Activated T-cell treated with anti-CD3 and anti-CD28 coated beads for 4 hours (primary cell): ENCODE measurements at places on chromosomes 1 and 21.

GRCh38 chr1:179586107-179586823, 5.4 kb upstream of the TDRD5 start:
- no peak for DNase-seq

GRCh38 chr21:44360159-44360558, 6.7 kb downstream of the TRPM2 start:
- no peak for DNase-seq

- no peak for DNase-seq
Observed at GRCh38 chr1:89754518-89754917, 66.3 kb upstream of the LRRC8D start.

GRCh38 chr21:33058527-33058926, 11.4 kb upstream of the OLIG1 start:
- no peak for DNase-seq

DNA sequence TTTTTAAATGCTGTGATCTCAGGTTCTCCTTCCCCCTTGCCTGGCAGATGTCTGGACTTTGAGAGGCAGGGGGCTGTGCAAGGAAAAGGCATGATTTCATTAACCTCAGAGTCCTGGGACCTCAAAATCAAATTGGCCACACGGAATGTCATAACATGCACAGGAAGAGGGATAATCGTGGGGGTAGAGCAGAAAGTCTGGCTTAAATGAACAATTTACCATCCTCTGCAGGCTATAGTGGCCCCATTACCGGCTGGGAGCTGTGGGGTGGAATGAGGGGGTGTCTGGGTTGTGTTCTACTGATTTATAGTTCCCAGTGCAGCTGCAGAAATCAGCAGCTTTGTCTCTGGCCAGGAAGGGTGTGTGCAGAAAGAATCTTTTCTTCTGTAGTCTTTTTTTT, 10.8 kb downstream of the OPRD1 start:
- no peak for DNase-seq

DNA sequence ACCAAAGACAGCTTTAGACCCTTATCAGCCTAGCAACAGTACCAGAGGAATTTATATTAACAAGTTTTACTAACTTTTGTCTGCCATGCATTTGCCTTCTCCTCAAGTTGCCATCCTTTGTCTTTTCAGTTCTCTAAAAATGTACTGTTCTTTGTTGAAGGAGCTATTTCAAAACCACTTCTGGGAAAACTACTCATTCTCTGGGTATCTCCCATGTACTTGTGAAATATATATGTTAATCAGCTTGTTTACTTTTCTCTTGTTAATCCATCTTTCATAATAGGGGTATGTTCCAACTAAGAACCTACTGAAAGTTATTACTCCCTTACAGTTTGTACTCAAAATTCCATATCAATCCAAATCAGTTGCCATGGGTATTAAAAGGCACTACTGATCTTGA, 16.3 kb downstream of the DPYD start:
- DNase-seq = no peak

GRCh38 chr1:153921803-153922075, 1.0 kb downstream of the GATAD2B start:
- DNase-seq = peak; percentile 8

DNA sequence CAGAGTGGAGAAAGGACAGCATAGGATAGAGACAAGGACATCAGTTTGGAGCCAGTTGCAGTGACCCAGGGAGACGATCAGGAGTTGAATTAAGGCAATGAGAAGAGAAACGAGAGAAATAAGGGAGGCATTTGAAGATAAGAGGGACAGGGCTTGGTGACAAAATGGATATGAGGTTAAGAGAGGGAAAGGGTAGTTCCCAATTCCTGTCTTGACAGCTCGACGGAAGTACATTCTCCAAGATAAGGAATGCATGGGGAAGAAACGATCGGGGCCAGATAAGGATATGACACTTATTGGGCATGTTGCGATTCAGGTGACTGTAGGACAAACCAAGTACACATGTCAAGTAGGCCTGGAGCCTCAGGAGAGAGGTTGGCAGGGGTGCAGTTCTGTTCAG, 18.7 kb upstream of the KCNN3 start:
- no peak for DNase-seq

- no peak for DNase-seq
Observed at GRCh38 chr1:213621077-213621476, 366.7 kb upstream of the PROX1 start.

DNA sequence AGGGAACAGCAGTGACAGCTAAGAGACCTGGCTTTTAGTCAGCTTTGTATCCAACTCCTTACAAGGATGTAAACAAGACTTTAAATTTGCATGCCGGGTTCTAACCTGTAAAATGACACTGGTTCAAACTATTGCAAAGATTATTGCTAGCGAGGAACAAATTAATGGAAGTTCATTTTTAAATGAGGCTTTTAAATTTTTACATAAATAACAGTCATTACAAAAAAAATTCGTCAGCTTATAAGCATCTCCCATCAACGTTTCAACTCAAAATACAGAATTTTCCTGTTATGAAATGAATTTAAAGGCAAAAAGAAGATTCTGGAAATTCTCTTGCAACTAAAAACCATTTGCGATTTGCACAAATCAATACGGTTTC, 668 bp downstream of the KIF14 start:
- no peak for DNase-seq

- no peak for DNase-seq
Observed at GRCh38 chr1:41538741-41539417, 54.4 kb upstream of the EDN2 start.

DNA sequence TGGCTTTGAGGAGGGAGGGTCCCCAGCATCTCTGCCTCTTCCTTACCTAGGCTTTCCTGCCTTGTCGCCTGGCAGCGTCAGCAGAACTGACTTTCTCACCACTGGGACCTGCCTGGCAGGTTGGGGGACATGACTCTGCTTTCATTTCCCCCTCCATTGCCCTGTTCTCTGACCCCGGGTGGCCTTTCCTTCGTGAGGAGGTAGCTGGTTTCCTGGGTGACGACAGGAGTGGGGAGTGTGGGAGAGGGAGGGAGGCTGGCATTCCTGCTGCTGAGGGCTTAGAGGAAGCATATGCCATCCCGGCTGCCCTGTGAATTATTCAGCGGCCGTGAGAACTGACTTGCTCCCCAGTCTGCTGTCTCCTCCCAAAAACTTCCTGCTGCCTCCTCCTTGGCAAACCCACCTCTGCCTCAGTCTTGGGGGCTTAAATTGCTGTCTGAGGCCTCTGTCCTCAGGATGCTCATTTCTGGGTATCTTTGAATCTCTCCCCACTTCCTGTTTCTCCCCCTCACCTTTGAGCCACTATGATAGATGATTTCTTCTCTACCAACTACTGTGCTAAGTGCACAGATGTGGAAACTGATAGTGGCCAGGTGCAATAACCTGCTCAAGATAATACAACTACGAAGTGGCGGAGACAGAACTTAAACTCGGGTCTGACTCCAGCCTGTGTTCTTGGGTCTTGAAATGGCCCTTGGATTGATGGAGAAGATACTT, 182.0 kb upstream of the CSF3R start:
- no peak for DNase-seq

- DNase-seq = no peak
Observed at GRCh38 chr1:39981945-39982344, 27.0 kb downstream of the MFSD2A start.

DNA sequence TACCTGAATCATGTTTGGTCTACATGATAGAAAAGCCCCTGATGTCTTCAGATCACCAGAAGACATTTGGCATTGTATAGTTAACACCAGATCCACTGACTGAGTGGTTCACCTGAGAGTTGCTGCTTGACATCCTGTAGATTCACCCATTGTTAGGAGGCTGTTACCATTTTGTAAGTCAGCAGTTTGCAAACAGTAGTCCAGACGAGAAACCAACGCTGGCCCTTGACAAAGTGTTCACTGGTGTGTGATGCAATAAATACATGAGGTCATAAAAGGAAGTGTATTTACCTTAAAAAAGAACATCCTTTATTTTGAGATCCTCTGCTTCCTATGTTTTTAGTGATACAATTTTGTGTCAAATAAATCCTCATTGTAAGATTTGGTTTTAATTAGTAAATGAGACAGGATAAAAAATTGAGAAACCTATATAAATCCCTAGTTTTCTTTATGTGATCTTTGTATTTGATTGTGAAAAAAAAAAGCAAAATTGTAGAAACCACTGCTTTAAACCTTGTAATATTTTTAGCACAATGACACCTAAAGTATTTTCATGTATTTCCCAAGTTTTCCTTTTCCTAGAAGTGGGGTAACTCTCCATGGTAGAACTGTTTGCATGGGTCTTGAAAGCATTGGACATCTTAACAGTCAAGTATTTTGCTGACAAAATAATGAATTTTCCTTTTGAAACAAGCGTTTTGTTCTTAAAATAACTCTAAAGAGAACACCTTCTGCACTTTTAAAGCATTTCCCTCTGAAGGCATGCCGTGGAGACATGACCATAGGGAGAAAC, 204.3 kb downstream of the FGGY start:
- DNase-seq = no peak

GRCh38 chr21:31132574-31133242, 94.4 kb upstream of the KRTAP19-8 start:
- peak; percentile 45 for DNase-seq

GRCh38 chr21:45866551-45866950, 115.0 kb upstream of the COL6A1 start:
- no peak for DNase-seq

- DNase-seq = no peak
Observed at GRCh38 chr1:160208557-160209320, 3.6 kb downstream of the PEA15 start.

GRCh38 chr1:230754796-230755195, 7.6 kb downstream of the CAPN9 start:
- no peak for DNase-seq

DNA sequence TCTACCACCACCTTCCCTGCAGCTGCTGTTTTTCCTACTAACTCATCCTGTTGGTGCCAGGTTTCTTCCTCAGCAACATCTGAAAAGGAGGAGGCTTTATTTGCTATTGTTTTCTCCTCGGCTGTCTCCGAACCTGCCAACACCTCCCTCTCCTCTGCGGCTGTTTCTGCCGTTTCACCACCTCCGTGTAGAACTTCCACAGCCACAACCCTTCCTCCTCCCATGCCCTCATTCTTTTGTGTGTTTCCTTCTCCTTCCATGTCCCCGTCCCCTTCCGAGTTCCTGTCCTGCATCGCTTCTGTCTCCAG, 59.0 kb upstream of the LRRC53 start:
- DNase-seq = no peak

GRCh38 chr1:175754921-175755320, 11.5 kb upstream of the TNR start:
- DNase-seq = no peak

DNA sequence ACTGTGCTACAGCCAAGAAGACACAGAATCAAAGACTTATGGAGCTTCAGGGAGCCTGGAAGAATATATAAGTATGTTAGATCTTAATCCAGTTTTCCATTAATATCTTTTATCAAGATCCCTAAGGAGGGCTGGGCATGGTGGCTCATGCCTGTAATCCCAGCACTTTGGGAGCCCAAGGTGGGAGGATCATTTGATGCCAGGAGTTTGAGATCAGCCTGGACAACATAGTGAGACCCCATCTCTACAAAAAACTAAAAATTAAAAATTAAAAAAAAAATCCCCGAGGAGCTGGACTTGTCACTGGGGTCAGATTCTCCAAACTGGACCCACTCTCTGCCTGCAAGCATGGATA, 113.9 kb upstream of the CDC42BPA start:
- DNase-seq = no peak

DNA sequence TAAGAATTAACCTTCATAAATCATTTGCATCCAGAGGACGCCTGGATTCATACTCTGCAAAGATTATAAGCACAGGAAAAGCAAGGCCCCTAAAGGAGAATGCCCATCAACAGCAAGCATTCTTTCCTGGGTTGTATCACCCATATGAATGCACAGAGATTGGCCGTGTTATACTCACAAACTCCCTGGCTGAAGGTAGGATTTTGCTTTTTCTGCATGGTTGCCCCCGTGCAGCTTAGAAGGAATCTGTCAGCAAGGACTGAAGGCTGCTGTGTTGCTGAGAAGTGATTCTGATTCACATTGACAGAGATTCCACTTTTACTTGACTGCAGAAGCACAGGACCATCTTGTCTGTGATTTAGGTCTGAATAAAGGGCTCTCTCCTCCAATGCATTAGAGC, 283.0 kb downstream of the LRRIQ3 start:
- DNase-seq = no peak

DNA sequence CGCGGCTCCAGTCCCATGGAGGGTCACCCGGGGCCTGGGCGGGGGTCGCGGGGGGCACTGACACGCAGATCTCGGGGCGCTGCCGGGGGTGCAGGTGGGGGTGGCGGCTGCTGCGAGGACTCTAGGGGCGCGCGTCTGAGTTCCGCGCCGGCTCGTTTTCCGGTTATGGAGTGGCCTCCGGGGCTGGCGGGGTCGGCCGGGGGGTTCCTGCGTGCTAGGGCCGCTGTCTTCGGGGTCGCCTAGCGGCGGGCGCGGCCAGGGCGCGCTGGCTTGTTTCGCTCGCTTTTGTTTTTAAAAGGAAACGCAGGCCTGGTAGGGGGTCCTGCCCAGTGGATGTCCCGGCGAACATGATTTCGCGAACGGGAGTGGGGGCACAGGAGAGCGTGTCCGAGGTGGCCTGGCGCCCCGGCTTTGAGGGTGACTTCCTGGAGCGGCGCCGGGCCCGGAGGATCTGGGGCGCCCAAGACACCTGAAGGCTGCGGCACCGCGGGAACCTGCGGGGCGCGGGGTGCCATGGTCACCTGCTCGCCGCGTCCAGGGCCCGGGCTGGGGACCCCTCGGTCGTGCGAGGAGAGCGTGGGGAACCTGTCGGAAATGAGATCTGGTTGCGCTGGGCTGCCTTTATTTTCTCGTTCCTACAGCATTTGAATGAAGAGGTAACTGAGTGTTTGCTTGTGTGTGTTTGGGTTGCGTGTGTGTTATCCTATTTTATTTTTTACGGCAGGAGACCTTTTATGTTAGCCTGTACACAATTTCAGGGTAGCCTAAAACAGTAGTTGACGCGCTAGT, 618 bp downstream of the ETS2 start:
- DNase-seq = no peak

- DNase-seq = no peak
Observed at GRCh38 chr1:202968895-202969295, 1.8 kb upstream of the CYB5R1 start.

- no peak for DNase-seq
Observed at GRCh38 chr21:38280454-38280853, 23.7 kb downstream of the KCNJ15 start.

GRCh38 chr1:111943066-111943465, 46.4 kb downstream of the KCND3 start:
- no peak for DNase-seq
